Stimulated activated CD8-positive, alpha-beta memory T cell treated with anti-CD3 and anti-CD28 coated beads, Interleukin-4, amount 100 ng/mL, for 1 hour (primary cell): ENCODE measurements at places on chromosomes 1 and 21.

DNA sequence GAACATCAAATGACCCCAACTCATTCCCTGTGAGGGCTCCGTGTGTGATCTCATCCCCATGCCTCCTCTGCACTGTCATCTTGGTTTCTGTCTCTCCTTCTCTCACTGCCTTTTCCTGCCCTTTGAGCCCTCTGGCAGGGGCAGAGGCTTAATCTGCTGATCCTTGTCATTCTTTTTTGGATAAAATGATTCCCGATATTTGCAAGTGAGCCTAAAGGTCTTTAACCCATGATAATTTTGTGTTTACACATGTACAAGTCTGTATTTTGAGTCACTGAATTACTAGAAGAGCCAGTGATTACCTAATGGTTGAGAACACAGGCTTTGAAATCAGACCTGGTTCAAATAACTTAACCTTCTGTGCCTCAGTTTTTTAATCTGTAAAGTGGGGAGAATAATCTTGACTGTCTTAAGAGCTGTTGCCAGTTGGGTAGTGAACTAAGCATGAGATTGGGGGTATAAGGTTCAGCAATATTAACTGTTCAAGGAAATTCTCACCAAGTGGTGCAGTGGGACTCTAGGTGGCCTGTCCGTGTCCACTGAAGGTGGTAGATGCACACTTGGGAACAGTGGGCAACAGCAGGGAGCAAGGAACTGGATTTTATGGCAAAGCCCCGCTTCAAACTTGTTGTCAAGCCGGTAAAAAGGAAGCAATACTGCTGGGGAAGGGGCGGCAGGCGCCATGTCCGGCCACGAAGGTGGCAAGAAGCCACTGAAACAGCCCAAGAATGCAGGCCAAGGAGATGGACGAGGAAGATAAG, 1.6 kb downstream of the ECHDC2 start:
- no peak for DNase-seq

- no peak for DNase-seq
Observed at GRCh38 chr21:43015906-43016540, 41.7 kb downstream of the PKNOX1 start.

- DNase-seq = no peak
Observed at GRCh38 chr1:53627031-53627430, 111.9 kb downstream of the GLIS1 start.

- DNase-seq = no peak
Observed at GRCh38 chr1:148379170-148379500, 104.0 kb downstream of the PPIAL4G start.

GRCh38 chr1:204878621-204879234, 8.1 kb downstream of the NFASC start:
- no peak for DNase-seq

GRCh38 chr1:230326971-230327891, 98.9 kb downstream of the PGBD5 start:
- no peak for DNase-seq

DNA sequence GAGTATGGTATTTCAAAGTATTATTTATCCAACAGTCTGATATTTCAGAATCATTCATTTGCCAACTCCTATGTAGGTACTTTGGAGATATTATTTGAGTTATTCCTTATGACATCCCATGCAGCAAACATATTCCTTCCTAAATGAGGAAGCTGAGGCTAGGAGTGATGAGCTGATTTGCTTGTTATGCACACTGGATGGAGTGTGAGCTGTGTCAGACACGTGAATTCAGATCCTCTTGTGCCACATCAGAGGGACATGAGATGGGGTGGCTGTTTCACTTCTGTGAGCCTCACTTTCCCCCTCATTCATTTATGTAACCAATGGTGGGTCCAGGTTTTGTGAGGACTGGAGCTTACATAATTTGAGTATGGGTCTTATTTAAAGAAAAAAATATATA, 215.9 kb downstream of the DISC1 start:
- no peak for DNase-seq

- DNase-seq = no peak
Observed at GRCh38 chr1:30106125-30106524, 617.3 kb downstream of the MATN1 start.

DNA sequence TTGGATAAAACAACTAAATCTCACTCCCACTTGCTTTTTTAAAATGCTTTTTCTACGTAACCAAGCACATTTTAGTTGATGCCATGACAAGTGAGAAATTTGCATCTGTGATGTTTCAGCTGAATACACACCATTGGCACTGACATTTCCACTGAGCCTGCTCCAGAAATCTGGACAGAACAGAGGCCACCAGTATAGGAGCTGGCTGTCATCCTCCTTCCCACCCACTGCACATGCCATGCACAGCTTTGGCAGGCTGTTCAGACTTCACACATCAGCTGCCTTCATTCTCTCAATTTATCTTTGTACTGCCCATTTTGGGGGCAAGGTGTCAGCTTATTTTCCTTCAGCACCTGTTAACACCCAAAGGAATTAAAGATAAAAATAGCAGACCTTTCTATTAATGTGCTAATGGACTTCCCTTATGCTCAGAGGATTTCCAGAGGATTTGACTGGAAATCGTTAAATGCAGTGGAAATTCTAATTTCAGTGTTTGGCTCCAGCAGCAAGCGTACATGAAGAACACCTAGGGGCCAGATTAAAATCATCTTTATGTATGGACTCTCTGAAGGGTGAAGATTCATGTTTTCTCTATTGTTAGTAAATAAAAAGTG, 12.9 kb upstream of the PODN start:
- DNase-seq = no peak

- DNase-seq = no peak
Observed at GRCh38 chr1:93685918-93686317, 4.3 kb upstream of the BCAR3 start.

DNA sequence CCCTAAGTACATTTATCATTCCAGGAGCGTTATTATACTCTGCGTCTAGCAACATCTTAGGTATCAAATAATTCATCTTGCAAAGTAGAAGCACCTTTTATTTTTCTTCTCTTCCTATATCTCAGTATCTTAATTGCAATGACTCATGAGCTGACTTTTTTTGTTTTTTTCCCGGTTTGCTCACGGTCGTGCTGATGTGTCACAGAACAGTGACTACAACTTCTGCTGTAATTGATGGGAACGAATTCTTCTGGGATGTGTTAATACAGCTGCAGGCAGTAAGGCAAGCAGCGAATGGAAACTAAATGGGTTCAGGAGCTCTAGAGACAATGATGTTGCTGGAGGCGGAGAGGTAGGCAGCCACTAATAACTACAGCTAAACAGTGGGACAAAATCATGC, 89.8 kb upstream of the TMPRSS15 start:
- DNase-seq = no peak

DNA sequence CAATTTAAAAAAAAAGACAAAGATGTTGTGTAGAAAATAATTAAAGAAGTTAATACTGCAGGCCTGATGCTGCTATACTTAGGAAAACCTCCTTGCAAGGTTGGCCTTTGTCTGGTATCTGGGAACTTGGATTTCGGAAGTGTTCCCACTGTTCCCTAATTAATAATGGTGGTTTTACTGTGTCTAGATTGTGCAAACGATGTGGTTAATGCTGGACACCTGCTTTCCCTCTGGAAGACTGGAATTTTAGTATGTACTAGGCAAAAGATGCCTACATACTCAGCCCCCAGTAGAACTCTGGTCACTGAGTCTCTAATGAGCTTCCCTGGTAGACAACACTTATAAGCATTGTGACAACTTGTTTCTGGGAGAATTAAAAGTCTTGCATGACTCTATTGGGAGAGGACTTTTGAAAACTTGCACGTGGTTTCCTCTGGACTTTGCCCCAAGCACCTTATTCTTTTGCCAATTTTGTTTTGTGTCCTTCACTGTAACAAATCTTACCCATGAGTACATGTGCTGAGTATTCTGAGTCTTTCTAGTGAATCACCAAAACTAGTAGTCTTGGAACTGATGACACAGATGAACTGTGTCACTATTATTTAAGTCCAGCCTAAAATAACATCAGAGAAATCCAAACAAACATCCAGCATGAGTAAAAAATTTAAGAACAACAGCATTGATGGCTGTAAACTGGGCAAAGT, 40.4 kb downstream of the LIN9 start:
- no peak for DNase-seq

DNA sequence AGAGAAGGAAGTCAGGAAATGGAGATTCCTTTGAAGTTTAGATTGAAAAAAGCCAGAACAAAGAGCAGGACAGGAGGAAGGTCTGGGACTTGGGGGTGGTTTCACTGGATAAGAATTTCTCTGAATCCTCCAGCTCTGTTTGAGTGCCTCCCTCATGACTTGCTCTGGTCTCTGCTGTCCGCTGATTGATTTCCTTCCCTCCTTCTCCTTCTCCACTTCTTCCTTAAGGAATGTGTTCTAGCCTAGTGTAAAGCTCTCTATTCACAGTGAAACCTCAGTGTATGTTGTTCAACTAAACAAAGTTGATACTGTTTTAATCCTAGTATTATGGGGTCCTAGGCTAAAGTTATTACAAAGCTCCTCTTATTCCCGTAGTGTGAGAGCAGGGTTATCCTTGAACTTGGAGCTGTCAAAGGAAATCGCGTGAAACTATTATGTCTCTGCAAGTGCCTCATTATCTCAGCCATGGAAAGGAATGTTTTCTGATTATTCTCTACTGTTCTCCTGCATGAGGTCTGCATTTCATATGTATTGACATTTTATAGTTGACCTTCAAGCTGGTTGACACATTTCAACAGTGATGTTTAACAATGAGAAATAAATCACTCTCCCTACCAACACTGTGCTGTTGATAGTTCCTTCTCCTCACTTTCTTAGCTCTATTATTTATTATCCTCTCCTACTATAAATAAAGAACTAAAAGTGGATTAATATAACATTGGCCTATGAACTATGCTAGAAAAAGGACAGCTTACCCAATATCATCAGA, 82.7 kb upstream of the KCTD3 start:
- DNase-seq = no peak

GRCh38 chr1:205930195-205930577, 13.1 kb downstream of the SLC26A9 start:
- DNase-seq = no peak

DNA sequence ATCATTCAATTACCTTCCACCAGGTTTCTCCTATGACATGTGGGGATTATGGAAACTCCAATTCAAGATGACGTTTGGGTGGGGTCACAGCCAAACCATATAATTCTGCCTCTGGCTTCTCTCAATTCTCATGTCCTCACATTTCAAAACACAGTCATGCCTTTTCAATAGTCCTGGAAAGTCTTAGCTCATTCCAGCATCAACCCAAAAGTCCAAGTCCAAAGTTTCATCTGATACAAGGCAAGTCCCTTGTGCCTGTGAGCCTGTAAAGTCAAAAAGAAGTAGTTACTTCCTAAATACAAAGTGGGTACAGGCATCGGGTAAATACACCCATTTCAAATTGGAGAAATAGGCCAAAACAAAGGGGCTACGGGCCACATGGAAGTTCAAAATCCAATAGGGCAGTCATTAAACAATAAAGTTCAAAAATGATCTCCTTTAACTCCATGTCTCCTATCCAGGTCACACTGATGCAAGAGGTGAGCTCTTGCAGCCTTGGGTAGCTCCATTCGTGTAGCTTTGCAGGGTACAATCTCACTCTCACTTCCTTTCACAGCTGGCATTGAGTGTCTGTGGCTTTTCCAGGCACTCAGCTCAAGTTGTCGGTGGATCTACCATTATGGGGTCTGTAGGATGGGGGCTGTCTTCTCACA, 112.9 kb downstream of the FCRL5 start:
- DNase-seq = no peak

GRCh38 chr1:159421821-159422220, 10.2 kb upstream of the OR10J4 start:
- no peak for DNase-seq

DNA sequence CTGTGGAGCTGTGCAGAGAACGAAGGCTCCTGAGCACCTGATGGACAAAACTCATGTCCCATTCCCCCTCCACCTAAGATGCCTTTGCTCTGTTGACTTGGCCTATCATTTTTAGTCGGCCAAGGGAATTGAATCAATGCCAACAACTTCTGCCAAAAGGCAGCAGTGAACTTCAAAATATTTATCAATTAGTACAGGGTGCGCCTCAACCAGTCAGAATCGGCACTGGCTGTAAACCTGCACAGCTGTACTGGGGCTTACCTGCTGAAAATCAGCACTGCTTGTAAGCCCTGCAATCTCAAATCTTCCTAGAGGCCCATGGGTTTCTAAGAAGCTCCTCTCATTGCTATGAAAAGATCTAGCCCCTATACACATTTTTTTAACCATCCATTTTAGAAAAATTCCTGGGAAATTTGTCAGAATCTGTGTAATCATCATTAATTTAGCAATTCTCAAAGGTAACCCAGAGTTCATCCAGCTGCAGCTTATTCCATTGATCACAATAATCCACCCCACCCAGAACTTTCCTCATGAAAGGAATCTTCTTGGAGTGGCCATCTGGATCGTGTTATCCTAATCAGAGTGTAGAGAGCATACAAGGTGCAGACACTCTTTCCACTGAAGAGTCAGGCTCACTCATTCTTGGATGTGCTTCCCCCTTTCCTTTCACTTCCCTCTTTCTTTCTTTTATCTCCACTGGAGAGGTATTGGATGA, 40.2 kb downstream of the ADAMTS1 start:
- DNase-seq = no peak

DNA sequence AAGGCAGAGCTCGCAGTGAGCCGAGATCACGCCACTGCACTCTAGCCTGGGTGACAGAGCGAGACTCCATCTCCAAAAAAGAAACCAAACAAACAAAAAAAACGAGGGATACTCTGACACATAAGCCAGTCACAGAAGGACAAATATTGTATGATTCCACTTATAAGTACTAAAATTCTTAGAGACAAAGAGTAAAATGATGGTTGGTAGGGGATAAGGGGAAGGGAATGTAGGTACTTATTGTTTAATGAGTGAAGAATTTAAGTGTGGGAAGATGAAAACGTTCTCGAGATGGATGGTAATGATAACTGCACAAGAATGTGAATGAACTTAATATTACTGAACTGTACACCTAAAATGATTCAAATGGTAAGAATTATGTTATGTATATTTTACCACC, 66.7 kb upstream of the GUCA2A start:
- DNase-seq = no peak

DNA sequence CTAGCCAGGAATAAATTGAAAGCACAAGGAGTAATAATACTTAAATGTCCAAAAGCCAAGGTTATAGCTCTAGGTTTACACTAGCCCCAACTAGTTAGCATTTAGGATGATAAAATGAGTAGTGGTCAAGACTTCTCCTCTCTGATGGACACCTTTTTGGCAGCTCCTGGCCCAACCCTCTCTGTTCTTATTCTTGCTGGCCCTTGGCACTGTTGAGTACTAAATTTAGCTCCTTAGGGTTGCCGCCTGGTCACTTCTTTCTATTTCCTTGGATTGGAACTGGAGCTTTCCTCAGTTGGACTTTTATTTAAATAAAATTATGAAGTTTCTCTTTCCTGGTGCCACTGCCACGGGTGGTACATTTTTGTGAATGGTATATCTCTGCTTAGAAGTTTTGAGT, 28.3 kb downstream of the ARID1A start:
- no peak for DNase-seq

DNA sequence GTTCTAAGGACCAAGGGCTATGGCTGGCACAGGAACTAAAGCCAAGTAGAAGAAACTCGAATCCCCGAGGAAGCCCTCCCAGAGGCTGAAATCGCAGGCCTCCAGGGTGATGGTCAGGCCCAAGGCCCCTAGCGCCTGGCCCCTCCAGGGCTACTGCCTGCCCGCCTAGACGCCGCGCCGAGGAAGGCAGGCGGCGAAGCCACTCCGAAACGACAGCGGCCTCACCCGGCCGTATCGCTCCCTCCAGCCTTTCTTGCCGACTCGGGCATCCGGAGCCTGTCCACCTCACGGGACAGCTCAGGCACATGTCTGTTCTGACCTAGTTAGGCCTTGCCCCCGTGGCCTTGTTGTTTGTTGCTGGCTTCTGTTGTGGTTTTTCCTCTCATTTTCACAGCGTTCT, 9.7 kb upstream of the LHX8 start:
- no peak for DNase-seq
